ENCODE measurements at places on chromosomes 1 and 21.
A peak's percentile ranks its signal among the peaks of the same experiment; 100 is the strongest.

DNA sequence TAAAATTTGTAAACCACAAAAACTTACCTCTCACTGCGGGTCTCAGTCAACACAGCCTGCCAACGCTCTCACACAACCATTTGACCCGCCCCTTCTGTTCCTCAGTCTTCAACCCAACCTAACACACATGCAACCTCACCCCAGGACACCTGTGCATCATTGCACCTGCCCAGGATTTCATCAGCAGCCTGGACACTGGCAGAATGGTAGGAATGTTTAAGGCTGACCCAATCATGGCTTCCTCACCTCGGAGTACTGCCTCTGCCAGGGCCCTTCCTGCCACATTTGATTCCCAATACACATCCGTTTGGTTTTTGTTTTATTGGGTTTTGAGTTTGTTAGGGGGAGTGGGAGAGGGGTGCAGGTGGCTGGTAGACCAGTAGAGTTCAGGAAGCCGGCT, 40.7 kb downstream of the TOMM20 start:
- no peak for DNase-seq

GRCh38 chr1:246476771-246477170, 30.3 kb downstream of the SMYD3 start:
- no peak for DNase-seq

DNA sequence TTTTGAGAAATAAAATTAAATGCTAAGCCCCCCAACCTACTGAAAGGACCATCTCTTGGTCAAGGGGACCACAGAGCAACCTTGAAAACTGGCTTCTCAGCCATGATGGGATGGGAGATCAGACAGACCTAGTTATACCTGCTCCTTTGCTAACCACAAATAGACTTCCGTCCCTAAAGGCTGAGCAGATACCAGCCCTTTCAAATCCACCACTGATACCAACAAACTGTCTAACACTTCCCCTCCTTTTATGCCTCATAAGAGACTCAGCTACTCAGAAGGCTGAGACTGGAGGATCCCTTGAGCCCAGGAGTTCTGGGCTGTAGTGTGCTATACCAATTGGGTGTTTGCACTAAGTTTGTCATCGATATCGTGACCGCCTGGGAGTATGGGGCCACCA, 407.3 kb downstream of the SIPA1L2 start:
- DNase-seq: no peak

DNA sequence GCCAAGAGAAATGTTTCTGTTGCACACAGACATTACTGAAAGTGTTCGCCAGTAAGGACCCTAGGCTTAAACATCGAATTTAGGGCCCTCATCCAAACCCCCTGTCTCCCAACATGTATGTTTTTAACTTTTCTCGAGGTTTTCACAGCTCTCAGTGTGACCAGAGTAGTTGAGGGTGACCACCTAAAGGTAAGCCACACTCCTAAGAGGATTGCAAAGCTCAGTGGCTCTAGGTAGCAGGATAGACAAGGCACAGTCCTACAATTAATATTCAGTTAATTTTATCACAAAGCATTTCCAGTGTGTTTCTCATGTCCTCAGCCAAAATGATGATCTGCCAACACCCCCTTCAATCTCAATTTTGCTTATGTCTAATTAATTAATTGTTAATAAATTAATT, 695 bp upstream of the ALG14 start:
- DNase-seq: no peak

DNA sequence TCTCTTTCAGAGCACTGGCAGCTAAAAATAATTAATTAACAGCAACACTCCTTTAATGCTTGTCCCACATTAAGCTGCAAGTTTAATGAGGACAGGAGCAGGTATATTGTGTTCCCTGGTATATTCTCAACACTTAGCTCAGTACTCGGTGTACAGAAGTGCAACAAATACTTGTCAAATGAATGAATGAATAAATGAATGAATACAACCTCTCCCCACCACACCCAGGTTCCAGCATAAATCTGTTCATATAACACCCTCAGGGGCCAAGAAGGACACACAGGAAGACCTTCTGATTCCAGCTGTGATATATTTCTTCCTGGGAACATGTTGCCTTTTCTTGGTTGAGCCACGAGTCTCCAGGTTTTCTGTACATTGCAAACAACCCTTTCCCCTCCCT, 38.1 kb upstream of the RD3 start:
- DNase-seq: no peak

DNA sequence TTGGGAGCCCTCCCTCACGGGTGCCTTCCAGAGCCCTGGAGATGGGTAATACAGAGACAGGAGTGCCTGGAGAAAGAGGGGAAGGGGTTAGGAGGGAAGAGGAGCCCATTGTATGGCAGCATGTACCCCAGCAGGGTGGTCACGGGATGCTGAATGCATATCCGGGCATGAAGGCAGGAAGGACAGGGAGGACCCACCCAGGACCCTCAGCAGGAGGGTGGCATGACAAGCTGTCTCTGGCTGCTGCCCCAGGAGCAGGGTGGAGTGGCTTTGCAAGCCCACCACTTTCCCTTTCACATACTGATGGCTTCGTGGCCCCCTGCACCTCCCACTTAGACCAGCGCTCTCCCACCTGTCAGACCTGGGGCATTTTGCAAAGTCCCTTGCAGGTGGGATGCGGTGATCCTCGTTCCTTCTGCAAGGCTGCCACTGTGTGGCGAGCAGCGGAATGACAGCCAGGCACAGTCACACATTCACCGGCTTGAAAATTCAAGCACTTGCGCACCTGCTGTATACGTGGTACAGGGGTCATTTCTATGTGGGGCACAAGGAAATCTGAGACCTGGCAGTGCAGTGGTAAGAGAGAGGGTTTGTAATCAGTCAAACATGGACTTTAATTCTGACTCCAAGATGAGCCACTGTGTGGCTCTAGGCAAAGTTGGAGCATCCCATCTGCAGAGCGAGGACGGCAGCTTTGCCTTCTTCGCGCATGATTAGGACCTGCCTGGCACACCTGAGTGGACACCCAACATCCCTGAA, 53.2 kb upstream of the TMEM51 start:
- DNase-seq: peak; percentile 75

DNA sequence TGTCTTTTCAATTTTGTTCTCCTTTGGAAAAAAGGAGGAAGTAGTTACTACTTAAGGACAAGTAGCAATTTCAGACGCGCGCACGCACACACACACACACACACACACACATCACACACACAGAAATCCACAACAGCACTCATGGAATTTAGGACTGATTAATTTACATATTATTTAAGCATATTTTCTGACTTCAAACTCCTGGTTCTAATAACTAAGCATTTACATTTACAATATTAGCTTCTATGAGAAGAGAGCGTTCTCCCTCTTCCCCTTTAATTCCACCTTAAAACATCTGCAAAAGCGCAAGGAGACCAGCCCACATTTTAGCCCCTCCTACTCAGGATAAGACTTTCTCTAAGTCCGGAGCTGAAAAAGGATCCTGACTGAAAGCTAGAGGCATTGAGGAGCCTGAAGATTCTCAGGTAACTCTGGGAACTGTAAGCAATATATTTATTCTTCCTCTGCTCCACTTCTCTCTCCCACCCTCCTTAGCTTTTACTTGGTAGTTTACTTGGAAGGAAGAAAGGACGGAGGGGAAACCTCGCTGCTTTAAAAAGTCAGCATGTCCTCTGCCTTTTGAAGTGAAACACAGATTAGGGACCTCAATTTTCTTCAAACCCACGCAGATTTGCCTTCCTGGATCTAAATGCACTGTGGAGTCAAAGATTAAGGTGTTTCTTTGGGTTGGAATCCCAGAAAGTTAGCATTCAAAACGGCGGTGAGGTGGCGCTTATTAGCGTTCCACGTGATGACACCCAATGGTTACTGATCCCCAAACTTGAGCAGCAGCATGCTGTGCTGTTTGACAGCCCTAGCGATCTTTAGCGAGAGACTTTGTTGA, at the start of gene PLA2G4A:
Gene PLA2G4A, plus strand, starts transcription at position 339 of the 844 bp plus-strand sequence. CDS start 25,406 bp downstream, outside the sequence.
- DNase-seq: no peak

Data from ecto neural progenitor cell (in vitro differentiated cells).